SHP77 treated with DMSO at 0.1 percent for 48 hours (cell line): ENCODE measurements at places on chromosomes 7 and 10.

DNA sequence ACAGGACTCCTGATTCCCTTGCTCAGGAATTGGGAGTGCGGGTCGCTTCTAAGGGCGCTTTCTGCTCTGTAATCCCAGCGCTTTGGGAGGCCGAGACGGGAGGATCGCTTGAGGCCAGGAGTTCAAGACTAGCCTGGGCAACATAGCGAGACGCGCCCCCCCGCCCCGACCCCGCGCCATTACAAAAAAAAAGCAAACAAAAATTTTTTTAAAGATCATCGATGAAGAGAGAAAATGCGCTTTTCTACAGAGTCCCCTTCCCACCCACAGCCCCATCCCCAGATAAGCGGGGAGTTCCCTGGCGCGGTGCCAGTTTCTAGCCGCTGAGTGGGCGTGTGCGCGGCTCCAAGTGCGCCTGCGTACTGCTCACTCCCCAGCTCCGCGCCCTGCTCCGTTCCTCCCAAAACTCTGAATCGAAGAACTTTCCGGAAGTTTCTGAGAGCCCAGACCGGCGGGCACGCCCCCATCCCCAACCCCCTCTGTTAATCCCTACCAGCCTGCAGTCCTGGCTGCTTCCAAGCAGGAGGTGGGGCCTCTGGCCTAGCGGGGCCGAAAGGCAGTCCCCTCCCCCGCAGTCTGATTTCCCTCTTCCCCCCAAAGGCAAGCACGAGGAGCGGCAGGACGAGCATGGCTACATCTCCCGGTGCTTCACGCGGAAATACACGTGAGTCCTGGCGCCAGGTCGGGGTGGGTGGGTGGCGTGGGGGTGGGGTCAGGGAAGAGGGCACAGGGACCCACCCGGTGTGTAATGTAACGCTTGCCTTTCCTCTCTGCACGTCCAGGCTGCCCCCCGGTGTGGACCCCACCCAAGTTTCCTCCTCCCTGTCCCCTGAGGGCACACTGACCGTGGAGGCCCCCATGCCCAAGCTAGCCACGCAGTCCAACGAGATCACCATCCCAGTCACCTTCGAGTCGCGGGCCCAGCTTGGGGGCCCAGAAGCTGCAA lies 1.0 kb downstream of the HSPB1 start:
- peak; percentile 29 for DNase-seq

- DNase-seq: peak; percentile 17
Measured at GRCh38 chr7:140003913-140004382, 58.8 kb downstream of the PARP12 start.

- no peak for DNase-seq
Measured at GRCh38 chr10:101122270-101123084, 8.6 kb upstream of the TLX1 start.

DNA sequence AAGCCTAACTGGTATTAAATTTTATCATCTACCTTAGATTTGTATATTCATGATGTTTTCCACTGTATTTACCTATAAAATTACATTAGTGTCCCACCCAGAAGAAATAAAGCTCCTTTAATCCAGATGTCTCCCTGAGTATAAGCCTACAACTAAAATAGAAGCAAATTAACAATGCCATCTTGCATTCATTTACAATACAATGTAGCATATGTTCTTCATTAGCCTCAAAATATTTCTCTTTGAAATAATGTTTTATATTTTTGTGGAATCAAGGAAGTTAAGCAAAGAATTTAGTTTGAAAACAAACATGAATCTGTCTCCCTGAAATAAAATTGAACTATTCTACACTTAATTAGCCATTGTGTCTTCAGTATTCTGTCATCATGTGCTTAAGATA lies 112.3 kb downstream of the CACNA2D1 start:
- DNase-seq: no peak

GRCh38 chr10:69801094-69801433 lies 642 bp upstream of the COL13A1 start:
- DNase-seq: no peak

DNA sequence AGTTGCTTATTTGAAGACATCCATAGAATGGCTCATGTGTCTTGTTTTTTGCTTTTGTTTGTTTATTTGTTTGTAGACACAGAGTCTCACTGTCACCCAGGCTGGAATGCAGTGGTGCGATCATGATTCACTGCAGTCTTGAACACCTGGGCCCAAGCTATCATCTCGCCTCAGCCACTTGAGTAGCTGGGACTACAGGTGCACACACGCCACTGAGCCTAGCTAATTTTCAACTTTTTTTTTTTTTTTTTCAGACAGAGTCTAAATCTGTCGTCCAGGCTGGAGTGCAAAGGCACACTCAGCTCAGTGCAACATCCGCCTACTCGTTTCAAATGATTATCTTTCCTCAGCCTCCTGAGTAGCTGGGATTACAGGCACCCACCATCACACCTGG lies 83.3 kb upstream of the KLF6 start:
- DNase-seq: no peak

DNA sequence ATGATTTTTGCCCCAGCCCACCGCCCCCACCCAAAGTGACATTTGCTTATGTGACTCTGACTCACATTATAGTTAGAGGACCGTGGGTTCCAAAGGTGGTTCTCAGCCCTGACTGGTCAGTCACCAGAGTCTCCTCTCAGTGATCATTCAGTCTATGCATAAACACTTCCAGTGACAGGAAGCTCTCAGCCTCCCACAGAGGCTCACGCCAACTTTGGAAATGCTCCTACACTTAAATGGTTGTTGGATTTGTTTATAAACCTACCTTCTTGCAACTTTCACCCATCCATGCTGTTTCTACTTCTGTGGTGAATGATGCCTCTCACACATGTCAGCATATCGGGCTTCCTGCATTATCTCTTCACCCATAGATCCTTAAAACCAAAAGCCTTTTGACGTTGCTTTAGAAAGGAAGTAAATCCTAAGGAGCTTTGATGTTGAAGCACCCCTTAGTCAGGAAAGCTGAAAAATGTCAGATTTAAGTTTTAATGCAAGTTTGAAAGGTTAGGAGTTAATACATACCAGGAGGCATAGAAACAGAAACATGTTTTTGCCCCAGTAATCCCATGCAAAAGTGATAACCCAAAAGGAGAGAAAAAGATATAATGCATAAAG lies 46.5 kb upstream of the FGL2 start:
- DNase-seq: no peak

- no peak for DNase-seq
Measured at GRCh38 chr7:155597753-155598140, 46.7 kb upstream of the RBM33 start.

GRCh38 chr7:101612885-101613515 lies 16.1 kb downstream of the MYL10 start:
- DNase-seq: no peak

DNA sequence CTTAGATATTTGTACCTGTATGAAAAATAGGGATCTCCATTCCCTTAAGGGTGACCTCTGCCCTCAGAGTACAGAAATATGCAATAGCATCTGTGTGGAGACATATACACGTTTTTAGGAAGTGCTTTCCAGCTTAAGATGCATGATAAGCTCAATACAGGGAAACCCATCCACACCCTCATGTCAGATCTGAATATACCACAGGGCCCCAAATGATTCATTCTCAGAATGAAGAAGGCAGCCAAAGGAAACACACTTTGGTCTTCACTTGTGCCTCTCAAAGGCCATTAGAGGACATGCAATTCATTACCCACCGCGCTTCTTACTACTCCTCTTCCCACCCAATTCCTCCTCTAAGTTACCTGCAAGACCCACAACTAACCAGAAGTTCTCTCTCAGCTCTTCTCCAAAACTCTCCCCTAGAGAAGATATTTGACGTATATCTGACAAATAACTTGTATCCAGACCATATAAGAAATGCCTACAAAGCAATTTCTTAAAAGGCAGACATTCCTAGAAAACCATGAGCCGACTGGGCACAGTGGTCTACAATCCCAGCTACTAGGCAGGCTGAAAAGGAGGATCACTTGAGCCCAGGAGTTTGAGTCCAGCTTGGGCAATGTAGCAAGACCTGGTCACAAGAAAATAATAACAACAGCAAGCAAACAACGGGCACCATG lies 103.0 kb downstream of the OAT start:
- DNase-seq: no peak

GRCh38 chr10:23063045-23063972 lies 32.1 kb upstream of the MSRB2 start:
- DNase-seq: no peak

DNA sequence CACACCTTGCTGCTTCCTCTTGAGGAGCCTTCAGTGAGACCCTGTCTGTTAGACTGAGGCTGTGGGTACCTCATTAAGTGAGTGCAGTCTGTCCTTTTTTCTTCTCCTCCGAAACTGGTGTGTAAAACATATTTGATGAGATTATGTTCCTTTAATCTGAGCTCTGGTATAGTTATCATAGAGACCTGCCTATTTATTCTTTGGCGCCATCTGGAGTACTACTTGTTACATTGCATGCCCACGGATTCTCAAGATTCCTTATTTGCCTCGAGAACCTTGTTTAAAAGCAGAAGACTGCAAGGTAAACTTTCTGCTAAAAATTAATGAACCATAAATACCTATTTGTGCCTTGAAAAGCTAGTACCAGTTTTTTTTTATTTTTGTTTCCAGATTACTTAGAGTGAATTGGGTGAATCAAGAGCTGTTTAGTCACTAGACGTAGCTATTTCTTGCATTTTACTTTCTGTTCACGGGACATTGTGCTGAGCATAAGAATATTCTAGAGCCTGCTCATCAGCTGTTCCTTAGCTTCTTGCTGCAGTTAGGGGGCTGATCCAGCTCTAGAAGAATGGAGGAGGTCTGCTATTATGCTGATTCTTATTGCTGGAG lies 16.9 kb upstream of the STMP1 start:
- DNase-seq: no peak

DNA sequence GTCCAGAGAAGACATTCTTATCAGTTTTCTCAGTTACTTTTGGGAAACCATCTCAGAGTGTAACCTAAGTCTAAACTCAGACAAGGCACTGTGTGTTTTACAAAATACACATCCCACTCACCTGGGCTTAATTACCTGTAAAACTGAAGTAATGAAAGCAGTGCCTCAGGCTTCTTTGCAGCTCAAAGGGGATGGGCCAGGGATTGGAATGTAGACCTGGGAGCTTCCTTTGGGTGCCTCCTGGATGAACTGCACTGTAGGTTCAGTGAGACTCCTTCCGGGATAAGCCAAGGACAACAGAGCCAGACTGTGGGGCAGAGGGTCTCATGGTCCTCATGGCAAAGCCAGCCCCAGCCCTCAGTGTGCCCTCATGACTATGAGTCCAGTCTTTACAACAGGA lies 672.4 kb upstream of the GALNT17 start:
- no peak for DNase-seq

- no peak for DNase-seq
Measured at GRCh38 chr7:134449680-134450079, 9.2 kb downstream of the AKR1B1 start.

- no peak for DNase-seq
Measured at GRCh38 chr7:3835109-3835508, 534.1 kb downstream of the SDK1 start.

GRCh38 chr7:33601884-33602283 lies 303.5 kb upstream of the BMPER start:
- DNase-seq: no peak

DNA sequence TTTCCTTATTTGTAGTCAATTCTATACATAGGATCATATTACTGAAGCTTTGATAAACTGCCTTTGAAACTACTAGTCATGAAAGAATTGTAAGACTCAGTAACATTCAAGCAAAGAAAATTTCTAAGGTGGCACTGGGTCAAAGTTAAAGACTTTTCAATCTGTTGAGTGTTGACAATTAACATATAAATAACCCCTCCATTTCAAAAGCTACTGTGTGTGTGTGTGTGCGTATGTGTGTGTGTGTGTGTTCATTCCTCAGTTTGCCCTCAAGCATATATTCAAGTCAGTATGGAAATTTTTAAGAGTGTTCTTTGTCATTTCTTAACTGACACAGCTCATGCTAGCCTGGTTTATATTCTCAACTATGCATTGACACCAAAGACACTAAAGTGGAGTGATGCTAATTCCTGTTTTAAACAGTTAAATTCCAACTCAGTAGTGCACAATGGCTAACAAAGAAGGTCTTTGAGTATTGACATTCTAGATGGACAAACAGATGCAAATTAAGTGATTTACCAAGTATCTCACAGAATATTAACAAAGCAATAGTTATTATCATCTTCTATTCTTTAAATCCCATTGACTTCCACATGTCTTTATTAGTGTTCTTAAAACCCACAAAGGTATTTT lies 314.8 kb upstream of the GRM3 start:
- no peak for DNase-seq

DNA sequence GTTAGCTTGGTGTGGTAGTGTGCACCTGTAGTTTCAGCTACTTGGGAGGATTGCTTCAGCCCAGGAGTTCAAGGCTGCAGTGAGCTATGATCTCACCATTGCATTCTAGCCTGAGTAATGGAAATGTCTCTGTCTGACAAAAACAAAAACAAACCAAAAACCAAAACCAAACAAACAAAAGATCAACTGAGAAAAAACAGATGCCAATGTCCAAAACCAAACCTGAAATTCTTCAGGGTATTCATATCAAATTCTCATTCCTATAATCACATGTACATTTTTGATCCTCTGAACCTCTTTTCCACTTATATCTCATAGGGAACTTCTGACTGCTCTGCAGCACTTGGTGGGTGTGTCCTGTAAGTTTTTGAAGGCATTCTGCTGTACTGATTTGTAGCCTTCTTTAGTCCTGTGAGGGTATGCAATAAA lies 87.0 kb downstream of the CDK6 start:
- no peak for DNase-seq

DNA sequence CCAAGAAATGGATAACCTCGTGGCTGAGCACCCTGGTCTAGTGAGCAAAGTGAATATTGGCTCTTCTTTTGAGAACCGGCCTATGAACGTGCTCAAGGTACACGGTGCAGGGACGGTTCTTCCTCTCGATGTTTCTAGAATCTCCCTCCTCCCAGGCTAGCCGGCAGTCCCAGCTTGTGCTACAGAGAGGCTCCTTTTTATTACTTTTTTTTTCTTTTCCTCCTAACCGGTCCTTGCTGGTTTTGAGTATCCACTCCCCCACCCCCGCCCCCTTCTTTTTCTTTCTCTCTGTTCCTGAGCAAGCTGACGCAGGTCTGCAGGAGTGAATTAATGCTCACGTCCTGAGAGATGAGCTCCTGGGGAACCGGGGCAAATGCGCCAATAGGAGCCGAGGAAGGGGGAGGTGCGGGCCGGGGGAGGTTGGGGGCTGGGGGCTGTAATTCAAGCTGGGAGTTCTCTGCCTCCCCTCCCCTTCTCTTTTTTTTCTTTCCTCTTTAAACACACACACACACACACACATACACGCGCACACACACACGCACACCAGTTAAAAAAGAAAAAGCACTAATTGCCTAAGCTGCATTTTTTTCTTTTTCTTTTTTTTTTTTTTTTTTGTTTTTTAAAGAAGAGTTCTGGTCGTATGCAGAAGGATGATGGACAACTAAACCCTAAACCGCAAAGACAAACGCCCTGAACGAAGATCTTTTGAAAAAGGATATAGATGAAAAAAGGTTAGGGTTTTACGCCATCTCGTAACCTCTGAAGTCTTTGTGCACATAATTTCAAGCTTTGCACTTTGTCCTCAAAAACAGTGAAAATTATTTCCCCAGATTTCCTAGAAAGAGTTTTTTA lies 6.6 kb downstream of the CPA2 start:
- peak; percentile 88 for DNase-seq

GRCh38 chr7:137231167-137231566 lies 112.4 kb downstream of the PTN start:
- no peak for DNase-seq
